Right lung (tissue), 10 donors: ENCODE measurements at places on chromosomes 6 and 20. TPM values are rescaled to one million over a fixed set of nuclear protein-coding genes. Genes with fewer than 3 reads are reported as not detected.

DNA sequence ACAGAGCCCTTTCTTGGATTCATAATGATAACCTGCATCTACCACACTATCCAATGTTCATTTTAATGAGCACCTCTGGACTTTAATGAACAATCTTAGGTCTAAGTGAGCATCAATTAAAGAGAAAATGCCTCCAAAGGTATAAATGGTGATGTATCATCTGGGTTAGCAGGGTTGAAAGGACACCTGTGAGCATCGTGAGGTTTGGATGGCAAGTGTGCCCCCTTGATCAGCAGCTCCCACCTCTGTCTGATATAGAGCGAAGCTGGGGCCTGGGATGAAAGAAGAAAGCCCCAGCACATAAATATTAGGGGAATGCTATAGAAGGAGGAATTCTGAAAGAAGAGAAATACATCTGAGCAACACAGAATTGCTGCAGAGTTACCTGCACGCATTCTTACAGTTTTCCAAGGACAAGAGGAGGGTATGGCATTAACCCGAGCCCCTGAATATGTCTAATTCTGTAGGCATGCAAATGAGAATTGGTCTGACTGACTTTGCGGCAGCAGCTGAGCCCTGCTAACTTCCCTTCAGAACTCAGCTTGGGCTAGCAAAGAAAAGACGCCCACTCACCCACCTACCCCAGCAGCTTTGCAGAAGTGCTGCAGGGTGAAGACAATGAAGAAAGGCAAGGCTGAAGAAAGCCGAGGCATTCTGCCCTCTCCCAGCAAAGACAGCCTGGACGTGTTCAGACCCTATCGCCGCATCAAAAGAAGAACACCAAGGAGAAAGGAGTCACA lies 136.2 kb downstream of the GMPR start:
- DNase-seq: no peak

DNA sequence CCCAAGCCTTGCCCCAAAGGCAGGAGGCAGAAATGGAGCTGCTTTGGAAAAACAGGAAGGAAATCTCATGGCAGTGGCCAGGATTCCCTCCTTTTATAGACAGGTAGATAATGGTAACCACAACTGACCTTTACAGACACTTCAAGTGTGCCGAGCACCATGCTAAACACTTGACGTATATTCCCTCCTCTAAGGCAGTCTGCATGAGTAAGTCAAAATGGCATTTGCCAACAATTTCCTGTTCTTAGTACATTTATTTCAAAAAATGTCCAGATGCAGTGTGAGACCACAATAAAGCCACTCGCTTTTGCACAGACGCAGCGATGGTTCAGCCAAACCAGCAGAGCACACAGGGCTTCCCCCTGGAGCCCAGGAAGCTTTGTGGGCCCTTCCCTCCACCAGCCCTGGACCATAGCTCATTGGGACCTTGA lies 16.5 kb upstream of the GPR6 start:
- DNase-seq: no peak

DNA sequence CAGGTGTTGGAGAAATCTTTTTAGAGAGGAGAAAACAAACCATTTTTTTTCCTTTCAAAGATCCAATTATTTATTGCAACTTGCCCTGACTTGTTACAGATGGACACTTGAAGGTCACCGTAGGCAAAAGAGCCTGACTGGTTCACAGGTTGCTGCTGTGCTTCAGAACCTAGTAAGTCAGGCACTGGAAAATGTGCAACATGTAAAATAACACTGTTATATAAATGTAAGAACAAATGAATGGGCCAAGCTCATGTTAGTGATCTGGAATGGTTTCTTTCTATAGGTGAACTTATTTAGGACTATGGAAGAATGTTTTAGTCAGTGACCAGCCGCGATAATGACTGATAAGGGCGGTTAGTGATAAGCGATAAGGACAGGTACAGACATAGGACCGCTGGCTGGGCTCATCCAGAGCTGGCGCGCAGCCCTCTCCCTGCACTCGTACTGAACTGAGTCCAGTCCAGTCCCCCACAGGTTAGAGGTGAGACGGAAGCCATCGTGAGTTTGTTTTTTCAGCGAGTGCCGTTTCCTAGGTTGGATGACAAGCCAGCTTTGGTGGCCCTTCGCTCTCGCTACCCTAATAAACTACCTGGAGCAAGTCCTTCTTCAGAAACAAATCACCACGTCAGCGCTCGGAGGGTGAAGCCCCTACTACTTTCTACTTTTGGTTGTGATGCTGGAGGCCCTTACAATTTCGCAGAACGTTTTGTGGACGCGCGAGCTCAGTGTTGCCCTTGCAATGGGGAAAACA lies 94.4 kb upstream of the PRDM1 start:
- no peak for DNase-seq

The C4A gene
- polyA plus RNA-seq: 7.6 TPM

The FKBP1C gene
- 3.9 TPM for polyA plus RNA-seq

DNA sequence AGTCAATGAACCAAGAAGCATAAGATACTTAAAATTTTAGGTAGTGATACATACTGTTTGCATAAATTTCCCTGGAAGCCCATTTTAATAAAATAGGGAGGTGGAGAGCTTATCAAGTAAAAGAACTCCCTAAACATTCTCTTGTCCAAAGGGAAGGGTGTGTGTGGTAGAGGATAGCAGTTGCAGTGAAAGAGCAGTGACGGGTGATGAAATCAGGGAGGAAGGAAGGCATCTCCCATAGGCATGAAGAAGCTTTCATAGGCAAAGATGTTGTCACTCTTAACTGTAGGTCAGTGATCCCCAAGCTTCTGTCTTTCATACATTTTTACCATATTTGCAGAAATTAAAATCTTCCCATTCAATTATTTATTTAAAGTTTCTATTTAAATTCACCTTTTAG lies 60.0 kb upstream of the ZNF831 start:
- DNase-seq: no peak

DNA sequence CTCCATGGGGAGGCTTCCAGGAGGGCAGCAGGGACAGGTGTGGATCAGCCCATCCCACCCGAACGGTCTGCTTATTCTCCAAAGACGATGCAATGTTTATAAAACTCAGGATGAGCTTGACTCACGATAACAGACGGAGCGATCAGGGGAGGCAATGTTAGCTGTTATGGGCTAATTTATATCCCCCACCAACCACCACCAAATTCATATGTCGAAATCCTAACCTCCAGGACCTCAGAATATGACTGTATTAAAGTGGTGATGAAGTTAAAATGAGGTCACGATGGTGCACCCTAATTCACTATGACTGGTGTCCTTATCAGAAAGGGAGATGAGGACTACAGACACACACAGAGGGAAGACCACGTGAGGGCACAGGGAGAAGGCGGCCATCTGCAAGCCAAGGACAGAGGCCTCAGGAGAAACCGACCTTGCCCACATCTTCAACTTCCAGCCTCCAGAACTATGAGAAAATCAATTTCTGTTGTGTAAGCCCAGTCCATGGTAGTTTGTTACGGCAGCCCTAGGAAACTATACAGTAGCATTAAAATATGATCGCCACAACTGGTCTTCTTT lies 7.0 kb downstream of the ADTRP start:
- DNase-seq: no peak

DNA sequence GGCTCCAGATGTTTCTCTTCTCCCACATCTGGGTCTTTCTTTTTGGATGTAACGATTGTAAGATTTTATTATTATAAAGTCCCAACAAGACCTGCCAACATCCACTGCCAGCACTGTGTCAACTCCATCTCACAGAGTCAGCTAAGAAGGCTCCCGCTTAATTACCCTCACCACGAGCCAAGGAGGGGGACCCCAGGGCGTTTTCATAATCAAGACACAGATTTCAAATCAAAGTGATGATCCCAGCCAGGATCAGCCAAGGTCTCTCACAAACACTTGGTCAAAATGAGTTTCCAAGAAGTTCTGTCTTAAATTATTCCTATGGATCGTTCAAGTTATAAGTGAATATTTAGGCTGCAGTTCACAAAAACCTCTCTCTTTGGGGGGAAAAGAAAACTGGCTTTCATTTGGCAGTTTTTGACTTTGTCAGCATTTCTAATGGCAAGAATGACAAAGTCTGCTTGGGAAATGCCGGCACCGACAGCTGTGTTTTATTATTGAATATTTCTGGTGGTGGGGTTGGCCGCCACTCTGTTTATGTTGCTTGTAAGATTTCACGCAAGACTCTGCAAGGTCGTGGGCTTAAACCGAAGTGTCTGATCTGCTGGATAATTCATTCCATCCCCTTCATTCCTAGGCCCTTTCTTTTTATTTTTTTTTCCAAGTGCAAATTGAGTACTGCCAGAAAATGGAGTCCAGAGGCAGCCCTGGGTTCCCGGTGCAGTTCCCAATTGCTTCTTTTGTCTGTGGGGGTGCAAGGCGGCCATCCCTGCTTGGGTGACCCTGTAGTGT lies 170.2 kb upstream of the PMEPA1 start:
- DNase-seq: peak; percentile 93

The RAD21L1 gene
- polyA plus RNA-seq: not detected

The PCIF1 gene
- polyA plus RNA-seq: 44.2 TPM

DNA sequence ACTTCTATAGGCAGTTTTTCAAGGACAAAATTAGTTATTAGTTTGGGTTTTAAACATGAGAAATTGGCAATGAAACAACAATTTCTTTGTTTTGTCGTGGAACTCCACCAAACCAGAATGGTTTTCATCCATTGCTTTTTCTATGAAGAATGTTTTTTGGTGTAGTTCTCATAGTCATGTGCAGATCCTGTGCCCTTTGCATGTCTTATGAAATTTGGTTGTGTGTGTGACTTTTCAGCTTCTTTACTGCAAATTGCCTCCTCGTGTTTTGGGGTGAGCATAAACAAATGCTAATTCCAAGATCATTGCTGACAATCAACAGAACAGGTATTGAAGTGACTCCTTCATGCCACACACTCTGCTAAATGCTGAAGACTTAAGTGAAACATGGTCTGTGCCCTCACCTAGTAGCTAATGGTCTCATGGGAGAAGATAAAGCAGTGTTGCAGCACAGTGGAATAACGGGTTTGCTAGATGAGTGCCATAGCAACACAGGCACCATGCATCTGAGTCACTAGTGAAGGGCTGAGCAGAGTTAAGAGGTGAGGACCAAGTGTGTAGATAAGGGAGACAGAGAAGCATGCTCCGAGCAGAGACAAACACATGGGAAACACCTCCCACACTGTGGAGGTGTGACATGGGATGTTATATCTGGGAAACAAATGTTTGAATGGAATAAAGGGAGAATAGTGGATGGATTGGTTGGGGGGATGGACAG lies 120.0 kb downstream of the SLC16A10 start:
- DNase-seq: no peak

DNA sequence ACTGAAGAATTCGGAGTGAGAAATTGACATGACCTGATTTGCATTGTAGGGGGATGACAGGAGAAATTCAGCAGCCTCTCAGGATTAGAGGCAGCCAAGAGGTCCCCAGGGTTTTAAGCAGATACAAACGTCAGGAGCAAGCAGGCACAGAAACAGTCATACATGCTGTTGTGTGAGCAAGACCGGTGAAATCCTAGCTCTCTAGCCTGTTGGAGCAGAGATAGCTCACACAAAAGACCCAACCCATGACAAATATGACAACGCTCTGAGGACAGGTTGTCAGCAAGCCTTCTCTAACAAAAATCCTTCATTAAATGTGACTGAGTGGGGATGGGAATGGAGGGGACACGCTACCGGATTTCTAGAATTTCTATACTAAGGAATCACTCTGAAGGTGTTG lies 23.0 kb upstream of the AKAP12 start:
- DNase-seq: no peak

DNA sequence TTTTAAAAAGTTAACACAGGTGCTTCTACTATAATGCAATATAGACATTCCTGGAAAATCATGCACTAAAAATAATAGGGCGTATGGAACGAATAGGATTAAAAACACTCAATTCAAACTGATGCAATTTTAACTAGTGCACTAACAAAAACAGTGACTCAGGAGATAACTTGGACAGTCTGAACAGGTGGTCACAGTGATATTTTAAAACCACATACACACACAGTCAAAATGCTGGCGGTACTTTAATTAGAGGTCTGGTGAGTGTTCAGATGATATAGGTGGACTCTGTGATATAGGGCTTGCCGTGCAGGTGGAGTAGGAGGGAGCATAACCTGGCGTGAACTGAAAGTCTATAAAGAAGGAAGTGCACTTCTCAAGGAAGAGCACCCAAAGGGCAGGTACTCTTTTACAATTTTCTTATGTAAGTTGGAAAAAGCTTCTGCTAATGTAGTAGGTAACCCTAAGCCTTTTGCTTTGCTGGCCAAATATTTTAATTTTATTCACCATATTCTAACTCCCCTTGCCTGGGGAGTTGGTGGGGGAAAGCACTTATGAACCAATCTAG lies 41.9 kb upstream of the PLN start:
- DNase-seq: no peak

The RSPH9 gene
- polyA plus RNA-seq: 4.9 TPM

The FAM209B gene
- 0.39 TPM for polyA plus RNA-seq

DNA sequence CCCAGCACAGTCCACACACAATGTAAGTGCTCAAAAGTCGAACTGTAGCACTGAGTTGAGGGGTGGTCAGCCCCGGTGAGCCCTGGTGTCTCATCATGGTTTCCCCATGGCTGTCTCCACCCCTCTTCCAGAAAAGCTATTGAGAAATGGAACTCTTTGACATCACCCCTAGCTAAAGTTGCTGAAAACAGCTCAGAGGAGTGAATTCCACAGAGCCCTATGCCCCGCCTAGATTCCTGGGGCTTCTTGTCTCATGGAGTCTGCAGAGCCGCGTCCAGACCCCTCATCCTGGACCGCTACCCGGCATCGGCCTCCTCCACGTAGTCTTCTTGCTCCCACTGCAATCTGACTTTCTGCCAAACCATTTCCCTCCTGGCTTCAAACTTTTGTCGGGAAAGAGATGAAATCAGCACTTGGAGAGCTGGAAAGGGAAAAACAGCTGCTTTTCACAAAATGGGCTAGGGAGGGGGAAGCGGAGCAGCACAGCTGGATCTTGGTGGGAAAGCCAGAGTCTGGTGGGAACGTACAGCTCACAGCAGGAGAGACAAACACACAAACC lies 132.2 kb downstream of the SNX5 start:
- peak; percentile 85 for DNase-seq

- no peak for DNase-seq
Measured at GRCh38 chr6:144683216-144684070, 398.3 kb downstream of the UTRN start.

The GLO1 gene
- polyA plus RNA-seq: 165 TPM

- no peak for DNase-seq
Measured at GRCh38 chr20:4814696-4815252, 93.1 kb downstream of the PRND start.

The HMGCLL1 gene
- polyA plus RNA-seq: 9.9 TPM

GRCh38 chr6:38876475-38876874 lies 161.4 kb downstream of the DNAH8 start:
- no peak for DNase-seq

- no peak for DNase-seq
Measured at GRCh38 chr6:68082086-68082485, 553.0 kb upstream of the ADGRB3 start.
